ENCODE measurements at places on chromosomes 12 and 14. TPM values are rescaled to one million over a fixed set of nuclear protein-coding genes. Genes with fewer than 3 reads are reported as not detected.

- peak overlapping the region; percentile 19 for H3K27ac ChIP-seq
- no peaks in the 10 kb centered on the region for H3K27me3 ChIP-seq
- H3K4me1 ChIP-seq: peaks cover 62% of the 10 kb centered on the region
- peaks cover 53% of the 10 kb centered on the region for H3K36me3 ChIP-seq
These were observed 51.0 kb downstream of the MAGOHB start for GRCh38 chr12:10562306-10562933.

GRCh38 chr14:102295270-102295669 is 9.7 kb downstream of the MOK start:
- no peak for DNase-seq
- peaks cover 4% of the 10 kb centered on the region for H3K4me1 ChIP-seq
- no peak overlapping the region for H3K27ac ChIP-seq
- no peaks in the 10 kb centered on the region for H3K36me3 ChIP-seq

- no peaks in the 10 kb centered on the region for H3K36me3 ChIP-seq
- H3K27me3 ChIP-seq: peaks cover 33% of the 10 kb centered on the region
- H3K4me1 ChIP-seq: no peaks in the 10 kb centered on the region
- DNase-seq: no peak
- H3K4me3 ChIP-seq: no peak overlapping the region
These were observed 113.3 kb downstream of the SMOC1 start for GRCh38 chr14:69992564-69992963.

GRCh38 chr12:71576496-71576895 is 87.2 kb downstream of the ZFC3H1 start:
- H3K27ac ChIP-seq: no peak overlapping the region
- no peaks in the 10 kb centered on the region for H3K4me1 ChIP-seq
- DNase-seq: no peak
- H3K4me3 ChIP-seq: no peak overlapping the region
- H3K36me3 ChIP-seq: no peaks in the 10 kb centered on the region
- H3K27me3 ChIP-seq: no peaks in the 10 kb centered on the region

- no peak for DNase-seq
- H3K27me3 ChIP-seq: no peaks in the 10 kb centered on the region
- no peaks in the 10 kb centered on the region for H3K36me3 ChIP-seq
- no peaks in the 10 kb centered on the region for H3K4me1 ChIP-seq
- no peak overlapping the region for H3K27ac ChIP-seq
- no peak overlapping the region for H3K4me3 ChIP-seq
These were observed 96.0 kb upstream of the NEDD1 start for GRCh38 chr12:96811083-96811482.

The CLEC12A gene
- total RNA-seq: 4.0 TPM

The PLA2G1B gene
- not detected for total RNA-seq

The DCD gene
- total RNA-seq: not detected

The SOAT2 gene
- 10.4 TPM for total RNA-seq
